Left lung (tissue), 14 donors: ENCODE measurements at places on chromosomes 6 and 20.

- DNase-seq, result no peak
Observed at GRCh38 chr20:58660855-58661597, 9.9 kb downstream of the STX16 start.

- peak; percentile 71 for DNase-seq
Observed at GRCh38 chr6:30554962-30555815, 1.1 kb downstream of the GNL1 start.

DNA sequence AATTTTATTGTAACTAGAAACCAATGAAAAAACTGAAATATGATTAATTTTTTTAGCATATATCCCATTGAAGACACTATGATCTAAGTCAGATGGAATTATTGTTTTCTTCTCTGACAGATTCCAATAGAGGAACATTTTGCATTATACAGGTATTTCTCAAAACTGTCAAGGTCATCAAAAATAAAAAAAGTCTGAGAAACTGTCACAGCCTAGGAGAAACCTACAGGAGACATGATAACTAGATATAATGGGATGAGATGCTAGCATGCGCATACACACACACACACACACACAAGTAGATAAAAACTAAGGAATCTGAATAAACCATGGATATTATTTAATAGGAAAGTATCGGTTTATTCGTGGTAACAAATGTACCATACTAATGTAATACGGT is 161.9 kb upstream of the HCRTR2 start:
- DNase-seq, result no peak

DNA sequence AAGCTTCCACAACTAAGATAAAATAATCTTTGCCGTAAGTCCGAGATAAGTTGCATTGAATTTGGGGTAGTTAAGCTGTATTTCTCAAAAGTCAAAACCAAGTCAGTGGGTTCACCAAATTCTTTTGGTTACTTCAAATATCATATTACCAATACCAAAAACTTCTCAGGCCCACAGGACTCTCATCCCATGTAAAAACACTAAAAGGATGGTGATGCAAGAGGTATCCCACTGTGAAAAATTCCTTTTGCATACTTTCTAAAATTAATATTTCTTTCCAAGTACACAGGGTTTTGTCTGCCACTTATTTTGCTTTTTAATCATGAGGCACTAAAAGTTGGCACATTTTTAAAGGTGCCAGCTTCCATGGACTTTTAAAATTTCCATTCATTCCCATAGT is 151.3 kb downstream of the GJA10 start:
- no peak for DNase-seq

DNA sequence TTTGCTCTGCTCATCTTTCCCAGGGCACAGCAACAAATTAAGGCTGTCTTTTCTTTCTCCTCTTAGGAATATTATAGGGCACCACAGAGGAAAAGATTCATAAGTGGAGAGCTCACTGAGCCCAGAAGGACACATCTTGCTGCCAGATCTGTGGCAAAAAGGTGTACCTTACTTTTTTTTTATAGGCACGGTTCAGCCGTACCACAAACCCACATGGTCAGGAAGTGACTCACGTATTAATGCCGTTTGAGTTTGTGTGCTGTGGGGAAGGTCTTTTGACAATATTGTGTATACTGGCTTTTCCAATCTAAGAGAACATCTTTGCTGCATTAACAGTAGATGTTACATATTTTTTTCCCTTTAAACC is 28.4 kb downstream of the PAQR8 start:
- DNase-seq, result no peak

- DNase-seq, result no peak
Observed at GRCh38 chr6:42702200-42702599, 20.2 kb downstream of the PRPH2 start.

DNA sequence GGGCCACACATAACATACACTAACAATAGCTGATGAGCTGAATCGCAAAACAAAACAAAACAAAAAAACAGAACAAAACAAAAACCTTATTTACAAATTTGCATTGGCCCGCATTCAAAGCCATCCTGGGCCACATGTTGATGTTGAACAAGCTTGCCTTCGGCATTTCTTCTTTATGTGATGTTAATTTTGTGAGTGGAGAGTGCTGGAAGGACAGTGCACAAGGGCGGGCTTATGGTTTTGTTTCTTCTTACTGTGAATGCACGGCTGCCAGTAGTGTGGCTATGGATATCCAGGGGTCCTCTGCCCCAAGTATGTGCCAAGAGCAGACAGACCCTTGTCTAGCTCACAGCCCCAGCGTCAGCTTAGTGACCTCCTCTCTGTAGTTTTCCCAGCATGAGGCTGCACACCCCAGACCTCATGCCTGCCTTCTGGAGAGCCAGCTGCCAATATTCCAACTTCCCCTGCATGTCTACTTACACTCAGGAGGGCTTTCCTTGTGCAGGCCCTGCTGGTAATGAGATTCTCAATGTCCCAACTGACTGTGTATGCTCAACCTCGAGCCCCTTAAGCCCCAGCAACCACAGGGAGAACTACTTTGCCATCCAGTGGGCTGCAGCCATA is 24.9 kb downstream of the ZNF292 start:
- DNase-seq, result no peak

DNA sequence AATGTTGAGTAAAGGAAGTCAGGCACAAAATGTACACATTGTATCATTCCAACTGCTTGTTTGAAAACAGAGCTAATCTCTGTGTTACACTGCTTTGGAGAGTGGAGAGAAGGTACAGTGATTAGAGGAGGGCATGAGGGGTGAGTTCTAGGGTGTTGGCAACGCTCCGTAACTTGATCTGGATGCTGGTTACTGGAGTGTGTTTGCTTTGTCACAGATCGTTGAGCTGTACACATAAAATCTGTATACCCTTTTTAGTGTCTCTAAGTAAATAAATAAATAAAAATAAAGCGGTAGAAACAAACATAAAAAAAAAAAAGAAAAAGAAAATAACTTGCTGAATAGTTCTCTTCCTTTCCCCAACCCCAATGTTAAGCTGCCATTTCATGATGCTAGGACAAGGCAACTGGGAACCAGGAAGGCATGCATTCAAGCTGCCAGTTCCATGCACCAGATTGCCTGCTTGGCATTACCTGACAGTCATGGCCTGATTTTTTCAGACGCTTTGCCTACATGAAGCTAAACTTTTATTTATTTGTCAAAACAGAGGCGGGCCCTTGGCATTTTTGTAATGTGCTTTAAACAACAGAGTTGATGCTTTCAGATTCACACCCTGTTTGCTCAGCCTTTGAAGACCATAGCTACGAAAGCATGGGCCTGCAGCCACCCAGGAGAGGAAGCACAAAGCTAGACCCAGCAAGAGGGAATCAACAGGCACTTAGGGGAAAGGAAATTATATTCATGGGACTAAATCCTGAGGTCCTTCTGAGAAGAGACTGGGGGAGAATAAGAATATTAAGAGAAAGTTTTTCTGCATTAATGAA is 21.2 kb downstream of the TNFRSF21 start:
- no peak for DNase-seq

DNA sequence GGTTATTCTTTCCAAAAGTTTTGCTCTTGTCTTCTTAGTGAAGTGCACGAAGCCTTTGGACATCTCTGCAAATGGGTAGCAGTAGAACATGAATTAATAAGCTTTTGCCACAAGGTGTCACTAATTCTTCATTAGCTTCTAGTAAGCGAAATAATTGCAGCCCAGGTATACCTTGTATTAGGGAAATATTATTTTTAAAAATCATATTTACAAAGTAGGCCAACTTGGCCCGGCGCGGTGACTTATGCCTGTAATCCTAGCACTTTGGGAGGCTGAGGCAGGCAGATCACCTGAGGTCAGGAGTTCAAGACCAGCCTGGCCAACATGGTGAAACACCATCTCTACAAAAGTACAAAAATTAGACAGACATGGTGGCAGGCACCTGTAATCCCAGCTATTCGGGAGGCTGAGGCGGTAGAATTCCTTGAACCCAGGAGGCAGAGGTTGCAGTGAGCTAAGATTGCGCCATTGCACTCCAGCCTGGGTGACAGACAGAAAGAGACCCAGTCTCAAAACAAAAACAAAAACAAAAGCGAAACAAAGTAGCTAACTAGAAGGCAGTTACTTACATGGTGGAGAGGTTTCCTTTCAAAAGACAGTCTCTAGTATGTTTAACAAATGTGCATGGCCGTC is 8.8 kb upstream of the RSPH3 start:
- DNase-seq, result no peak

GRCh38 chr6:67560068-67560467 is 1075.0 kb upstream of the ADGRB3 start:
- no peak for DNase-seq

- DNase-seq, result no peak
Observed at GRCh38 chr6:169802790-169803189, 51.4 kb downstream of the ERMARD start.

GRCh38 chr6:74899416-74899815 is 306.4 kb downstream of the COL12A1 start:
- DNase-seq, result no peak

DNA sequence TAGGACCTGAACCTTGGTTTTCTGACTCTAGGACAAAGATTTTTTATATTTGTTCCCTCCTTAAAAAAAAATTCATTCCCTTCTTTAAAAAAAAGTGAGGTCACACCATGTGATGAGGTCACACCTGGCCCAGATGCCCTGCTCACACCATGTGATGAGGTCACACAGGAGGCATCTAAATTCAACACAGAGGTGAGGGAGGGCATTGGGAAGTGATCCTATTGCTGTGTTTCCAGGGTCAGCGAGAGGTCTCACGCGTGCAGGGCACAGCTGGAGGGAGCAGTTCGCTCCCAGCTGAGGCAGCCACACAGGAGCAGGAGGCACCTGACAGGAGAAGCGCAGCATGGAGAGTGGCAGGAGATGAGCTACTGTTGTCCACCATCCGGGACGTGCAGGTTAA is 92.5 kb downstream of the SLC22A23 start:
- DNase-seq, result no peak

DNA sequence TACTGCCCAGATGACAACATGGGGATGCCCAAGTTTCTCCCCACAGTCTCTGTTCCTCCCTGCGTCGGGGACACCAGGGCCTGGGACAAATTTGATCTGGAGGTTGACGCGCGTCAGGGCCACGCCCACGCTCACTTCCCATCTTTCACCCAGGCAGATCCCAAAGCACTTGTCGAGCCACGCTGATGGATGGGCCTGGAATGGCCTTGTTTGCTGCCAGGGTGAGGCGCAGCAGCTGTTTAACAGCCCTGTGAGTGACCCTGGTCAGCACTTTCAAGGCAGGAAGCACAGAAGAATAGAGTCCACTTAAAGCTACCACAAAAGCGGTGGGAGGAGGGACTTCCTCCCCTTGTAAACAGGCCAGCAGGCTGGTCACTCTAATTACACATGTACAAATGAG is 324.7 kb upstream of the JARID2 start:
- peak; percentile 89 for DNase-seq

GRCh38 chr6:123661105-123661891 is 24.5 kb upstream of the TRDN start:
- DNase-seq, result no peak

- no peak for DNase-seq
Observed at GRCh38 chr6:100449239-100449691, 15.5 kb downstream of the SIM1 start.

GRCh38 chr20:63697357-63697867 is 960 bp downstream of the TNFRSF6B start:
- no peak for DNase-seq

DNA sequence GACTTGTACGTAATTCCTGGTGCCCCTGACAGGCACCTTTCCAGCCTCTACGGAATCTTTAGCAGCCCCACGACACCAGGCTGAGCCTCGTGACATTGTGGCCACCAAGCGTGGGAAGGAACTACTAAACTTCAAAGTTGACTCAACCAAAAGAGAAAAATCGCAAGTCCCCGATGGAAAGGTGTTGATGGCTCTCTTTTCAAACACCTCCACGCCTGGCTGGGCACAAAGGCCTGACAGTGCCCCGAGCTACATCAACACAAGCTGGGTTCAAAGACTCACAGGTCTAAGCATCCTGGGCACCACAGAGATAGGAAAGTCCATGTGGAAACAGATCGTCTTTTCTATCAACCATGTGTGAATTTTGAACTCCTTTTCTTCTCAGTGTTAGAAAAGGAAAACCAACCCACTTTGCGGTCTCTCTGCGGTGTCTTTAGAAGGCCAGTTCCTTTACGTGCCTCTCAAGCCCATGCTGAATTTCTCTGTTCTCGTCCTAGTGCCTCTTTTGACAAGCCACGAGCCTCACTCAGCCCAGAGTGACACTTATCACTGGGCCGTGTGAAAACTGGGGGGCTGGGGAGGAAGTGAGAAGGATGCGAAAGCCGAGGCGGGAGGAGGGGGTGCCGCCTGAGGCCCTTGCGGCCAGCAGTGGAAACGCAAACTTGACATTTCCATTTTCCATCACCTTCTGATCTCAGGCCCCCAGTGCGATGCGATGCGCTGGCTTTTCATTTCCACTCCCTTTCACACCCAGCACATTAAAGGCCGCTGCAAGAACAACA is 59.4 kb downstream of the GFOD1 start:
- no peak for DNase-seq

DNA sequence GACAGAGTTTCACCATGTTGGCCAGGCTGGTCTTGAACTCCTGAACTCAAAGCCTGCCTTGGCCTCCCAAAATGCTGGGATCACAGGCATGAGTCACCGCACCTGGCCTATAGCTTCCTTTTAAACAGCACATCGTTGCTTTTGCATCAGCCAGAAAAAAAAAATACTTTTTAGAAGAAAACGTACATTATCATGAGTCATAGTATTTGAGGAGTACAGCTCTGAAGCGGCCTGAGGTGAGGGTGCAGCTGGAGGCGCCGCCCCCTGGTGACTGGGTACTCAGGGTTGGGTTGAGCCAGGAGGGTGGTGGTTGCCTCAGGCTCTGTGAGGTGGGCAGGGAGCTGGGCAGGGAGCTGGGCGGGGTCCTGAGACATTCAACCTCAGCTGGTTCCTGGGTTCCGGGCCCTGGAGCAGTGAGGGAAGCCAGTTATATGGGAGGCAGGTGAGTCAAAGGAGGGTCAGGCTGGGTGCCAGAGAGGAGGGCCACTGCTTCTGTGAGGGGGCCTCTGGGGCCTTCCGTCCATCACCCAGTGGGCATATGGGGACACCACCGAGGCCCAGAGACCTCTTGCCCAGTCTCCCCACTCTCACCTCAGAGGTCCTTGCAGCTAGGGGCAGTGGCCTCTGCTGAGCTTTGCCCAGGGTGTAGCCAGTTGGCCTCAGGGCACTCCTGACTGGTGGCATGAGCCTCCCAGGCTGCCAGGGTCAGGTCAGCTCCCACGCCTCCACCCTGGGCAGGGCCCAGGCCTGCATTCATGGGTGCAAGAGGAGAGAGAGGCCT is 11.7 kb upstream of the ID1 start:
- DNase-seq, result peak; percentile 67

GRCh38 chr6:132404736-132405135 is 3.5 kb upstream of the MOXD1 start:
- no peak for DNase-seq

GRCh38 chr6:28090917-28091586 is 10.7 kb downstream of the ZNF165 start:
- DNase-seq, result peak; percentile 33

DNA sequence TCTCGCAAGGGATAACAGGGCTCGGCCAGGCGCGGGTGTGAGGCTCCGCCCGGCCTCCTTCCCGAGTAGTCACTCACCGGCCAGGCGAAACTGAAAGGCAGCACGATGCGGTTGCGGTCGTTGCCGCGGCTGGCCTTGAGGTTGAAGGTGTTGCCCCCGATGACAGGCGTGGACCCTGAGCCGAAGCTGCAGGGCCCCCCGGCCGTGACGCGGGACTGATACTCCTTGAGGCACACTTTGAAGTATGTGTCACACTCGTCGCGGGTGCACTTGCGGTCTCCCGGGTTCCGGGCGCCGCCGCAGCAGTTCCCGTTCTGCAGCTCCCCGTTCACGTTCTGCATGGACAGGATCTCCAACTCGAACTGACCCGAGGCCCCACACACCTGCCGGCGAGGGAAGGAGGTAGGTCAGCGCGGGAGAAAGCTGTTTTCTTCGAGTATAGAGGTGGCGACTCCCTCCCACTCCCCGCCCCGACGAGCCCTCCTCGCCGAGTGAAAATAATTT is 1.1 kb downstream of the JAG1 start:
- peak; percentile 43 for DNase-seq
